ENCODE measurements at places on chromosomes 1 and 21. TPM values are rescaled to one million over a fixed set of nuclear protein-coding genes. Genes with fewer than 3 reads are reported as not detected.

DNA sequence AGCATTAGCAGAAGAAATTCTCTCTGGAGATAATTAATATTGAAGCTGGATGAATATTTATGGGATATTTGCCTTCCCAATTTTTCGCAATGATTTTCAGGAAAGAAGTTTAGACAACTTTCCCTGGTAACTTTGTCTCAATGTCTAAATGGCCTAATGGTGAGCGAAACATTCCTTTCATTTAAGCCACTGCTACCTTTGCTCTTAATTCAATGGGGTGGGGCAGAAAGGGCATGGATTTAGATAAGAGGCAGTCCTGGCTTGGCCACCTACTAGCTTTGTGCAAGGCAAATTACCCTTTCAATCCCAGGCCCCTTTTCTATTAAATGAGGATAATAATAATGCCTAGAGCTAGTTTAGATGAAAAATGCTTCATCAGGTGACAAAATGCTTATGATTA, 27.1 kb upstream of the LYST start:
- DNase-seq: no peak

GRCh38 chr1:2935751-2936390, 85.4 kb upstream of the ACTRT2 start:
- no peak for DNase-seq

DNA sequence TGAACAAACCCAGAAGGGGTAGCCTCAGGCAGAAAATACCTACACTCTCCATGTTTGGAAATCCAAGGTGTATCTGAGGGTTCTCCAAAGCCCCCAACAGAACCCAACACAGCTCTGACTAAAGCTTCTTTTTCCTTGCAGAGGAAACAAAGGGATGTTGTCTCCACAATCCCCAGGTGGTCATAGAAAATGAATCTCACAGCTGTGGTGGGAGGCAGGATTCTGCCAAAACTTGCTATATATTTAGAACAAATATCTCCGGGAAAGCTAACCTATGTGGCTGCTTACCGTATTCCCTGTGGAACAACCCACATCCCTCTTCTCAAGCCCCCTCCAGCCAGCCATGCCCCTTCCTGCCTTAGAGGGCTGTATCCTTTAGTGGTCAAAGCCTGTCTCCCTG, 406.1 kb downstream of the PRDM2 start:
- no peak for DNase-seq

DNA sequence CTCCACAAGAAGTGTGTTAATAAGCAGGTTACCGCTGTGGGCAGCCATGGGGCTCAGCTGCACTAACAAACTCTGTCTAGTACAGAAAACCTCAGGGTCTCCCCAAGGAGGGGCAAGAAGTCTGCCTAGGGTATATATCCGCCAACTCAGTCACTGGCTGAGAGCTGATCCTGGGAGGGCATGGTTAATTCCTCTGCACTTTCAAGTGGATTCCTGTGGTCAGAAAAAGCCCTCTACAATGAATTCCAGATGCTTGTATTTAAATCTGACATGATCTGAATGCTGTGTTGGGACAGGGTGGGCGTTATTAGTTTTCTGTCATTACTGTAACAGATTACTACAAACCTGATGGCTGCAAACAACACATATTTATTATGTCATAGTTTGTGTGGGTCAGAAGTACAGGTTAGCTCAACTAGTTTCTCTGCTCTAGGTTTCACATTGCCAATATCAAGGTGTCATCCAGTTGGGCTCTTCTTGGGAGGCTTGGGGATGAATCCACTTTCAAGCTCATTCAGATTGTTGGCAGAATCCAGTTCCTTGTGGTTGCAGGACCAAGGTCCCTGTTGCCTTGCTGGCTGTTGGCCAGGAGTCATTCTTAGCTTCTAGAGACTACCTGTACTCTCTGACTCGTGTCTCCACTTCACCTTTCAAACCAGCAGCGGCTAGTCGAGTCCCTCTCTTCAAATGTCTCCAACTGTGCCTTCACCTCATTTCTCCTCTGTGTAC, 8.0 kb upstream of the SELE start:
- DNase-seq: no peak

GRCh38 chr1:225918280-225918679, 5.8 kb downstream of the PYCR2 start:
- DNase-seq: no peak

- DNase-seq: no peak
These were observed 208.5 kb upstream of the PROX1 start for GRCh38 chr1:213779228-213779627.

DNA sequence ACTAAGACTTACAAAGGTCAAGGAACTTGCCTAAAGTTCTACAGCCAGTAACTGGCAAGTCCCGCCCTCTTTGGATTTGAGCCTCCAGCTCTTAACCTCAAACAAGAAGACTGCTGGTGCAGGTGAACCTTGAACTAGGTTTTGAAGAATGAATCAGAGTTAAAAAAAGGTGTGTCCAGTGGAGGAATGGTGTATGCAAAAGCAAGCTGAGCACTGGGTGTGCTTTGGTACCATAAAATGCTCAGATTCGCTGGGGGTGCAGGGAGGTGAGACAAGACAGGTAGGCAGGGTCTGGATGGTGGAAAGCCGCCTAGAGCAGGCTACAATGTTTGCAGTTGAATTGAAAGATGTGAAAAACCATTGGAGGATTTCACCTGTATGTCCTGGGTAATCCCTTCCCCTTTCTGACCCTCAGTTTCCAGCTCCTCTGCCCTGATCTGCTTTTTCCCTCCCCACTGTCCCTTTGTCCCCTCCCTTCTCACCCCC, 39.8 kb downstream of the FOXD2 start:
- no peak for DNase-seq

- no peak for DNase-seq
These were observed 77.8 kb downstream of the MAN1C1 start for GRCh38 chr1:25694167-25695007.

DNA sequence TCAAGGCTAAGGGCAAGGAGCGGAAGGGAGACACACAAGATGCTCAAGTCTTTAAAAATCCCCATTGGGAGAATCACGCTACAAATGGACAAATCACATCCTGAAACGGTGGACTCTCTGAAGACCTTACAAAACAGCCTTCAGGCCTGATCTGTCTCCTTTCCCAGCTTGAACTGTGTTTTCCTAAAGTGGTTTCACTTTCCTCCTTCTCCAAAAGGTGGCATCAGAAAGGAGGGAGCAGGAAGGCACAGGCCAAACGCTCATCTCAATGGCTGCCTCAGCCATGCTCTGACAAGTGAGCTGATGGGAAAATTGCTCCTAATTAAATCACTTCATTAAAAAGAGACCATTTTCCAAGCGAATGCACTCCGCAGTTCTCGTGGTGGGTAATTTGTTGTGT, 47.7 kb downstream of the UTP25 start:
- no peak for DNase-seq

DNA sequence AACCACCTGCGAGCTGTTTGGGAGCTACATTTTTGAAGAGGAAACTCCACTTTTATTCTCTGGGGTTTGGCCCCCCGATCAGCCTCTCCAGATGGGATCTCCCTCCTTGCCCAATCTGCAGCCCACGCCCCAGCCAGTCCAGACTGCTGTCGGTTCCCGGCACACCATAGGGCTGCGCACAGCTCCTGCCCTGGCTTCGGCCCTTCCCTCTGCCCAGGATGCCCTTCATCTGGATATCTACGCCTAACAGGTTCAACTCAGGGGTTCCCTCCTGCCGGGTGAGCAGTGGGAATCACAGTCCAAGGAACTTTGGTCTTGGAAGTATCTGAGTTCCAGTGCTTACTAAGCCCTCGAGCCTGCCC, 135.3 kb downstream of the KAZN start:
- DNase-seq: no peak

- DNase-seq: no peak
These were observed 99.9 kb downstream of the LYST start for GRCh38 chr1:235766794-235767285.

DNA sequence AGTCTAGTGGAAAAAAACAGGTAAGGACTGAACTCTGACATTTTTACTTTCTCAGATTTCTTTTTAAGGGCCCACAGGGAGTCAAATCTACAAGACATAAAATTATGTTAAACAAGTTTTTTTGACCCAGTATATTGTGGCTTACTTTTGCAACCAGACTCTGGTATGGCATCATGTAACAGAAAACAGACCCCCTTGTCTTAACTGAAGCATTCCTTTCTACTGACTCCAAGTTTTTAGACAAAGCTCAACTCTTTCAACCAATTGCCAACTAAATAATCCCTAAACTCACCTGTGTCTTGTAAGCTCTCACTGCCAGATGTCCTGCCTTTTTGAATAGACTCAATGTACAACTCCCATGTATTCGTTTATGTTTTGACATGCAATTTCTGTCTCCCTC, 64.3 kb downstream of the FASLG start:
- no peak for DNase-seq

- DNase-seq: peak; percentile 41
These were observed 4.1 kb upstream of the COL6A2 start for GRCh38 chr21:46093668-46094400.

DNA sequence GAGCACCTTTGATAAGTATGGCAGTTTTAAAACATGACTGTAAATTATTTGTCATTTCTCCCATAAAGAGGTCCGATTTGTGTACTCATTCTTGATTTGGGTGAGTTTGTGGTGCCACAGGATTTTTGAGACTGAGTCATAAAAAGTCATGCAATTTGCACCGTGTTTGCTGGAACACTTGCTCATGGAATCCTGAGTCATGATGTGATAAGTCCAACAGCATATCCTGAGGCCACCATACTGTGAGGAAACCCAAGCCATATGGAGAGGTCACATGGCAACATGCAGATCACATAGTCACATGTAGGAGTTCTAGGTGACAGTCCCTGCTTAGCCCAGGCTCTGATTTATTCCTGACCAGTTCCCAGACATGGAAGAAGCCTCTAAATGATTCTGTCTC, 40.8 kb upstream of the PRRX1 start:
- DNase-seq: no peak

DNA sequence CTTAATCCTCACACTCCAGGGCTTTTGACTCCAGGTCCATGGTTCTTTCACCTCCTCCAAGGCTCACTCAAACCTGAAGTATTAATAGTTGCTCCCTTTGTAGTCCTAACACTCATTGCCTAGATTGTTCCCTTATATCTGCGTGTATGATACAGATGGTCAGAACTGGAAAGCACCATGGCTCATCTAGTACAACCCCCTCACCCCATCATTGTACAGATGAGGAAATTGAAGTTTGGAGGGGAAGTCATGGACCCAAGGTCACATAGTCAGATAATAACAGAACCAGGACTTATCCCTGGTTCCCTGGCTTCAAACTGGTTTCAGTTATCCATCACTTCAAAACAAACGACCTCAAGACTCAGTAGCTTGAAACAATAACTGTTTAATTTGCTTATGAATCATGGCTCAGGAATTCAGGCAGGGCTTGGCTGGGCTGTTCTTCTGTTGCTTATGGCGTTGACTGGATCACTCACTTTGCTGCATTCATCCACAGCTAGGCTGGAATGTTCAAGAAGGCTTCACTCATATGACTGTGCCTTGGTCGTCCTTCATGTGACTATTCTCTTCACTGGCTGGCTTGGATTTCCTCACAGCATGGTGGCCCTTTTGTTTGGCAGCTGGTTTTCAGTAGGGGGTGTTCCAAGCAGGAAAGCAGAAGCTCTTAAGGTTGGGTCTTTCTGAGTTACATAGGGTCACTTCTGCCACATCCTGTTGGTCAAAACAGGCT, 5.0 kb downstream of the NOS1AP start:
- no peak for DNase-seq

DNA sequence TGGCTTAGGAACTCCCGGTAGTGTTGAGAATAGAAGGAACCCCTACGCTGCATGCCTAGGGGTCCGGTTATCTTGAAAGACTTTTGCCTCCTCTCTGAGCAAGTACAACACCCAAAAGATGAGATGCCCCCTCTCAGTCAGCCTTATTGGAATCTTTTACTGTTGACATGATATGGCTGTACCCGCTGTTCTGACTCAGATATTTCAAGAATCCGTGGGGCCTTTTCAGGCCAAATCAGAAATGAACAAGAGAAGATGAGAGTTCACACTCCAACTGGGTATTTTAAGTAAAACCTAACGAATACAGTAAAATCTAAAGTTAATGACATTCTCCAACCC, 164.2 kb downstream of the PPIAL4G start:
- no peak for DNase-seq

GRCh38 chr21:44374601-44375280, 21.3 kb downstream of the TRPM2 start:
- DNase-seq: no peak

GRCh38 chr1:209600541-209600940, 17.0 kb downstream of the CAMK1G start:
- DNase-seq: no peak

DNA sequence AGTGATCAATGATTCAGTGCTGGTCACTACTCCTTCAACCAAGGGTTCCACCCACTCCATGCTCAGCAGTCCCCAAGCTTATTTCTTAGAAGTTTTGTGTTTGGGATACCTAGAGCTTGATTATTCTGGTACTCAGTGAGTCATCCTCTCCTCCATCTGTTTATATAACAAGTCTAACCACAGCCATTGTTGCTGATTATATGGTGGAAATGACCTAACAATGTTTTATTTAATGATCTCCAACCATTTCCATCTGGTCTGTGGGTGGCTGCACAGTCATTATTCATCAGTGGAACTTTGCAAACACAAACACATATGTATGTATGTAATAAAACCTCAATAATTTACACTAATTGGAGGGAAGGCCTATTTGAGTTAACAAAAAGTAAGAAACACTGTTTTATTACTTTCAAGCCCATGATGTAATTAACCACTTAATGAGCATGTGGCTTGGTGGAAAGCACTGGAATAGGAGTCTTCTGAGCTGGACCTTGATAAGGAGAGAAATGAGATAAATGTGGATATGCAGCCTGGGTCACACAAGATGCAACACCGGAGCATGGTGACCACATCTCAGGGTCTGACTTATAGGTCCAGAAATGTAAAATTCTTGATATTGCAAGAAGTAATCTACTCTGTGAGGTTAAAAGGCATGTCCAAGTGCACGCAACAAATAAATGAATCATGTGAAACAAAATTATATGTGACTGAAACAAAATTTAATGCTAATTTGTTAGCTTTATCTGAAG, 99.0 kb upstream of the WLS start:
- no peak for DNase-seq

DNA sequence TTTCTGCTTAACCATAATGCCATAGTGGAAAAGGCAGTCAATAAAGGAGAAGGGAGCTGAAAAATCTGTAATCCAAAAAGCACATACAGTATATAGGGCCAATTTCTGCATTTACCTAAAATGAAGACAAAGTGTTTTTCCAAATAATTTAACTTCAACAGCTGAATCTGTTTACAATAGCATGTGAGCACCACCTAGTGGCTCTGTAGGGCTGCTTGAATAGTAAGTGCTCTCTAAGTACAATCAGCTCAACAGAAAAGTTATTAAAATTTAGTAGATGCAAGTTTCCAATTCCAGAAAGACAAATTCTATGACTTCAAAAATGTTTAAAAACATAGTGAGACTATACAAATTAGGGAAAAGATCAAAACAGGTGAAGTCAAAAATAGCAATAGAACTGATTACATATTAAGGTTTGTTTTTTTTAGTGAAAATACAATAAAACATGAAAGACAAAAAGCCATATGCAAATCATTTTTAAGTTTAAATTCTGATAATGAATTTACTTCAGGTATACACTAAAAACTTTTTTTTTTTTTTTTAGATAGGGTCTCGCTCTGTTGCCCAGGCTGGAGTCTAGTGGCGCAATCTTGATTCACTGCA, 220.0 kb downstream of the SETD4 start:
- peak; percentile 22 for DNase-seq

The COQ8A gene
- polyA plus RNA-seq: 43.6 TPM

The WNT9A gene
- not detected for polyA plus RNA-seq

The SH2D1B gene
- 0.10 TPM for polyA plus RNA-seq

The OPRD1 gene
- 0.02 TPM for polyA plus RNA-seq

The KRTAP26-1 gene
- not detected for polyA plus RNA-seq

The COL16A1 gene
- not detected for polyA plus RNA-seq
